ENCODE measurements at places on chromosomes 2 and 18. TPM values are rescaled to one million over a fixed set of nuclear protein-coding genes. Genes with fewer than 3 reads are reported as not detected.

Gene HOXD9
- total RNA-seq, result 1.8 TPM

Gene SIX2
- 3.6 TPM for total RNA-seq

Gene MARCHF4
- total RNA-seq, result 2.5 TPM

Gene PCARE
- not detected for total RNA-seq

Gene CMPK2
- 0.55 TPM for total RNA-seq

Gene ALLC
- not detected for total RNA-seq

Gene SNRNP27
- total RNA-seq, result 130 TPM

- DNase-seq, result peak; percentile 2
Measured at GRCh38 chr18:24878289-24878688, 417.9 kb downstream of the HRH4 start.

DNA sequence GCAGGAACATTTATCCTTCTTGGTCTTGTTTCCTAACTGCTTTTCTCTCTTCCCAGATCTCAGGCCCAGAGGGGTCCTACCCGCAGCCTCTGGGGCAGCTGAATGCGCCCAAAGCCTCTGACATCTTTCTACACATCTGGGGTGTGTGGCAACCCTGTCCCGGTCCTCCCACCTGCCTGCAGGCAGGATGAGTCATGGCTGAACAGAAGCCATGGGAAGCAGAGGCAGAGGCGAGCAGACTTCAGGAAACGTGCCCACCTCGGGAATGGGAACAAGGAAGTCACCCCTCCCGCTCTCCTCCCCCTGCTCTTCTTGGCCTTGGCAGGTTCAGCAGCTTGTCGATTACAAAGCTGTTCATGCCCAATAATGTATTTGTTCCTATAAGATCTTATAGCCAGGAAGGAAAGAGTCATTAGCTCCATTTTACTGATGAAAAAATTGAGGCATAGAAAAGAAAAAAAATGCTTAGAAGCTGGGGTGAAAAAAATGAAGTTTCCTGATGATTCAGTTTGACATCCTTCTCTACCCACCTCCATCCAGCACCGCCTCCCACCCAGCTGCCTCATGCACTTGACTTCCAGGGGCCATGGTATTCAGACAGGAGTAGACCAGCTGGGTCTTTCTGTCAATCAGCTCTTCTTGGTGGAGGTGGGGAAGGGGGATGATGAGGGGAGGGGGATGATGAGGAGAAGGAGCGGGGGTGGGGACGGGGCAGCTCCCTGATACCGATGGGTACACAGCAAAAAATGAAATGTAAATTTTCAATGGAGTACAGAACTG, 10.4 kb upstream of the KCNF1 start:
- DNase-seq, result no peak

GRCh38 chr2:157790780-157791179, 85.3 kb downstream of the ACVR1 start:
- DNase-seq, result no peak

- DNase-seq, result no peak
Measured at GRCh38 chr2:133270550-133270949, 297.7 kb downstream of the NCKAP5 start.

GRCh38 chr2:180334514-180334913, 327.4 kb upstream of the CWC22 start:
- DNase-seq, result no peak

DNA sequence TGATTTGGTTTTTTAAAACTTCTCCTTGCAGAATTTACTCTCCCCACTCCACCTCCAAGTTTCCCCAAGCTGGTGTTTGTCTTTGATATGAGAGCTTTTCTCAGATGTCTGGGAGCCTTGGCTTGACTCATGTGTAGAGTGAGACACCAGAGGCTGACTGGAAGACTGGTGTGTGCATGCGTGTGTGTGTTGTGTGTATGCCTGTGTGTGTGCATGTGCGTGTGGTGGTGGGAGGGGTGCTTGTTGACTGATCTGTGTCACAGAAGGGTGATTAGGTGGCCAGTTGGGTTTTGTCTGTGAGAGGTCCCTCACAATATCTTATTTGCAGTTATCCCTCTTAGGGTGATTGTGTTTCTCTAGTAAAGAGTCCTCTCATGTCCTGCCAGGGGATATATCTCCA, 50.5 kb upstream of the HPCAL1 start:
- no peak for DNase-seq

GRCh38 chr18:28147674-28148171, 29.2 kb downstream of the CDH2 start:
- no peak for DNase-seq

DNA sequence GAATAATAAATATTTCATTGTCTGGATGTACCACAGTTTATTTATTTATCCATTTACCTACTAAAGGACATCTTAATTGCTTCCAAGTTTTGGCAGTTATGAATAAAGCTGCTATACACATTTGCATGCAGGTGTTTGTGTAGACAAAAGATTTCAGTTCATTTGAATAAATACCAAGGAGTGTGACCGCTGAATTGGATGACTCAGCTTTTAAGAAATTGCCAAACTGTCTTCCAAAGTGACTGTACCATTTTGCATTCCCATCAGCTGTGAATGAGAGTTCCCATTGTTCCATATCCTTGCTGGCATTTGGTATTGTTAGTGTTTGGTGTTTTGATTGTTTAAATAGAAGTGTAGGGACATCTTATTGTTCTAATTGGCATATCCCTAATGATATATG, 36.2 kb upstream of the FMNL2 start:
- no peak for DNase-seq

- DNase-seq, result no peak
Measured at GRCh38 chr2:14677039-14677438, 44.5 kb downstream of the LRATD1 start.

DNA sequence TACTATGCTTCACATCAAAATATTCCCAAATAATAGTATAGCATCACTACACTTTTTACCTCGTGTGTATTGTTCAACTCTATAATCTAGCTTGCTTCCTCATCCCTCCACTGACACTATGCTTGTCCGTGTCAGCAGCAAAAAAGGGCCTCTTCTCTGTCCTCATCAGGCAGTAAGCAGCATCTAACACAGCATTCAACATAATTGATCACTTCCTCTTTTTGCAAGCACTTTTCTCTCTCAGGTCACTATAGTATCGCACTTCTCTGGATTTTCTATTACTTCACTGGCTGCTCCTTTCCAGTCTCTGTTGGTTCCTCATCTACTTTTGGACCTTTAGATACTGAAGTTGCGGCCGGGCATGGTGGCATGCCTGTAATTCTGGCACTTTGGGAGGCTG, 64.9 kb upstream of the ZSWIM2 start:
- DNase-seq, result no peak

DNA sequence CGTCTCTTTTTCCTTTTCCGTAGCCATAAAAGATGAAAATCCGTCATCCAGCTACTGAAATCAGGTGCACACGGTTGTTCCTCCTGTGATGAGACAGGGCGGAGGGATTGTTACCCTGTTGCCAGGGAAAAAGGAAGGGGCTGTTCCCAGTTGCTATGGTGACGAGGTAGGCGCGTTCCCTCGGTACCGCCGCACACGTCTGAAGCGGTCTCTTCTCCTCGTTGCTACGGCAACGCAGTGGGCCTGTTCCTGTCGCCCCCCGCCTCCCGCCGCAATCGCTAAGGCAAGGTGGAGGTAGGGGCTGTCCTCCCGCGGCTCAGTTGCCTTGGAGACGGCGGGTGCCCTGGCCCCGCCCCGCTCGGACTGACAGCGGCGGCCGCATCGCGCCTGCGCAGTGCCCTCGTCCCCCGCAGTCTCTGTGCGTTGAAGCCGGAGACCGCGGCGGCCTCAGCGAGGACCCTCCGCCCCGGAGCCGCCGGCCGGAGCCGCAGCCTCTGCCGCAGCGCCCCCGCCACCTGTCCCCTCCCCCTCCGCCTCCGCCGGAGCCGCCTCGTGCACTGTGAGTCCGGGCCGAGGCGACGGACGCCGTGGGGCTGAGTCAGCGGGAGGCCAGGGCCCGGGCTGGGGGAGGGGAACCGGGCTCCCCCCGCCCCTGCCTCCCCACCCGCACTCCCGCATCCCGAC, at the start of gene MAPRE3:
TSS of gene MAPRE3 (plus strand) at position 394 of the 684 bp plus-strand sequence. CDS start 51,582 bp downstream, outside the sequence.
- DNase-seq, result peak; percentile 86

DNA sequence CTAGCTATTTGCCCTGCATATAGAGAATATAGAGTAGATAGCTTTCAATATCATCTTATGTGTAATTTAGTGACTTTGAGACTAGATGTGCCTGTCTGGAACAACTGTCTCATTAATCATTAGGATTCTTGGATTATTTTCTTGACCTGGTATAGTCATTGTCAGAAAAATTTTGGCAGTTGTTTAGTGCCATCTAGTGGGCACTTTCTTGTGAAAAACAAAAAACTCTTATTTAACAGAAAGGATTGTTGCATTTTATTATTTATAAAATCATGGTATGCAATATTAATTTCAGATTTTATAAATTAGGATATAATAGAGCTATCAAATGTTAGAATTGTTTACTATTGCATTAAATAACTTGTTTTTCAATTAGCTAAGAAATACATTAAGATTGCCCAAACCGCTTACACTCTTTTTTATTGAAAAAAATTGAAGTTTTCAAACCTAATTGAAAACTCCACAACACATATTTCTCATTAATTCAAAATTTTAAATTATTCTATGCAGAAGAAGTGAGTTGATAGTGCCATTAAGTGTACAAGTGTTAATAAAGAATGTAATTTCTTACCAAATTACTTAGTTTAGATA, 80.3 kb downstream of the DYNAP start:
- DNase-seq, result peak; percentile 22

- no peak for DNase-seq
Measured at GRCh38 chr2:60422826-60423483, 130.5 kb downstream of the BCL11A start.

DNA sequence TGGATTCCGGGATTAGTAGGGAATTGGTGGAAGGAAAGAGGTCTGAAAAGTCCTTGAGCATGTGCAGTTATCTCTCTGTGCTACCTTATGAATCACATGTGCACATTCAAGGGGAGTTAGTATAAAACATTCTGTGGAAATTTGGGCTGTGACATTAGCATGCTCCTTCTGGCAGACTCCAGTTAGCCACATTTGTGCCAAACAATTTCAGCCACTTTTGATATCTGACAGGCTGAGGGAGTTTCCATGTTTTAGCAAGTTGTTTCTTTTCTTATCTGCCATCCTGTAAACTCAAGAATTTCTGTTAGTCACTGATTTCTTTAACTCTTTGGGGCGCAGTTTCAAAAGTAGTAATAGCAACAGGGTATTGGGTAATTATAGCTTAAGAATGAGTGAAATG, 28.3 kb upstream of the GYPC start:
- no peak for DNase-seq

DNA sequence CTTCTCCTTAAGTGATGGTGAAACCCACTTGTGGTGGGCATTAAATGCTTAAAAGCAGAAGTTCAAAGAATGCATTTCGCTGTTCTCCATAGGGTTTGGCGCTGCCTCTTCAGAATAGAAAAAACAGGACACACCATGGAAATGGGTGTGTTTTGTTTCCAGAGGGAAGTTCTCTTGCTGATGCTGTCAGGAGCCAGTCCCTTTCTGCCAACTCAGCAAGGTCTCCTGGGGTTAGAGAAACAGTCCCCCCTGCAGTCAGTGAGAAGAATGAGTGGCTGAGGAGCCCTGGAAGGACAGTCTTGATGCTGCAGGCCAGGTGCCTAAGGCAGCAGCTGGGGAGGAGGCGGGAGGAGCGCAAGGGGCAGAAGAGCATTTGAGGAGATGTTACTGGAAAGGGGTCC, 37.8 kb upstream of the ASAP2 start:
- DNase-seq, result no peak

DNA sequence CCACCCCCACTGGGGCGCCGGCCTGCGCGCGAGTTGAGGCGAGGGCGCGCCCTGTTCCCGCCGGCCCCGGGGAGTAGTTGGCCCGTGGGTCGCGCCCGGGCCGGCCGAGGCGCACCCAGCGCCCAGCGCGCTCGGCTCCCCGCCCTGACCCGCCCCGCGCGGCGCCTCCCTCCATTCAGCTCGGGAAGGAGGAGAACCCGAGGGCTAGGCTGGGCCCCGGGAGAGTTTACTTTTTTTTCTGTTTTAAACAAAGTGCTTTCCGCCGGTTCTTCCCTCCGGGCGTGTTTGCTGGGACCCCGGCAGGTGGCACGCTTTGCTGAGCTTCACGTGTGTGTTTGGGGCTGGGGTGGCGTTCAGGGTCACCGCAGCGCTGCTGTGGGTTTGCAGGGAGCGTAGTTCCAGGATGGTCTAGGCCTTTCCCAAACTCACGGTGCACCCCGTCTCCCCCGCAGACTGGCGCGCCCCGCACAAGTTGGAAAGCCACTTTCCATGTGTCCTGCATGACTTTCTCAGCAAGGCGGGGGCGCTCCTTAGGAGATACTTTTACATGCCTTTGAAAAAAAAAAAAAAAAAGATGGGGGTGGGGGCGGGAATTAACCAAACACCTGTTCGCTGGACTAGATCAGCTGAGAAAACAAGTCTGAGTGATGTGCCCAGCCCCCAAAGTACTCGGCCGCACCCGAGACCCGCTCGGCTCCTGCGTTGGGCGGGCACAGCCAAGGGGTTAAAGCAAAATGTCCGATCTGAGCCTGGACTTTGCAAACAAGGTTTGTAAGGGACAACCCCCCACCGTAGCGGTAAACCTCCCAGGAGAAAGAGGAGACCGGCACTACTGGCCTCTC, 825 bp downstream of the ITGA6 start:
- no peak for DNase-seq

- DNase-seq, result no peak
Measured at GRCh38 chr2:212037062-212037461, 501.5 kb downstream of the ERBB4 start.

DNA sequence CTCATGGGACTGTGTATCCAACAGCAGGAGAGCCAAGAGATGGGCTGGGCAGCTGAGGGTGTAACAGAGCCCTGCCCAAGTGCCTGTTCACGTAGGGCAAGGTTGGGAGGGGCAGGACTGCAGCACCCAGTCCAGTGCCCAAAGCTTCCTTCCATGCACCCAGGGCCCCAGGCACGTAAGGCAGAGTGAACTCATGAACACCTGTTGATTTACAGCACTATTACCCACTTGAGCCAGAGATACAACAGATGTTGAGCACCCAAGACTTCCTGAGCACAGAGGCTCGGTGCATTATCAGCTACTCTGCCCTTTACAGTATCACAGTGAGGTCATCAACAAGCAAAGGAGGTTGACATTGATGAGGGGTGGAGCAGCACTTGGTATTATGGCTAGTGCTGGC, 50.2 kb upstream of the FHL2 start:
- no peak for DNase-seq

DNA sequence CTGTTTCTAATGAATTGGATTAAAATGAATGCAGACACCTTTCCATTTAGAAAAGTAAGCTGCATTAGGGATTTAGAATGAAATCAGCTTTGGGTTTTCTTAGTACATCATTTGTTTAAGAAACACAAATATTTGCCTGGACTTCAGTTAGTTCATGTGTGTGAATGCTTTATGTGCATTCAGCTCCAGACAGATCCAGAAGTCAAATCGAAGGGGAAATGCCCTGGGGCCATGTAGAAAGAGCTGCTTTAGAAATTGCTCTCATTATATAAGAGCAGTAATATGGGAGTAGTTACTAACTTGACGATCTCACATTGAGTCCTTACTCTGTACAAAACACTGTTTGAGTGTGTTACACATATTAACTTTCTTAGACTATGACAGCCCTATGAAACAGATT, 88.0 kb upstream of the TTC39C start:
- no peak for DNase-seq

- no peak for DNase-seq
Measured at GRCh38 chr2:229733611-229734245, 19.4 kb upstream of the DNER start.
